HepG2 (cell line): ENCODE measurements at places on chromosomes 2 and 18. TPM values are rescaled to one million over a fixed set of nuclear protein-coding genes. Genes with fewer than 3 reads are reported as not detected.

- no peak for DNase-seq
These were observed 218.2 kb downstream of the NDUFA10 start for GRCh38 chr2:239806758-239807434.

GRCh38 chr18:32958746-32959145 is 185.9 kb upstream of the KLHL14 start:
- DNase-seq, result no peak

Gene KLHL29
- not detected in 2 replicates for total RNA-seq

DNA sequence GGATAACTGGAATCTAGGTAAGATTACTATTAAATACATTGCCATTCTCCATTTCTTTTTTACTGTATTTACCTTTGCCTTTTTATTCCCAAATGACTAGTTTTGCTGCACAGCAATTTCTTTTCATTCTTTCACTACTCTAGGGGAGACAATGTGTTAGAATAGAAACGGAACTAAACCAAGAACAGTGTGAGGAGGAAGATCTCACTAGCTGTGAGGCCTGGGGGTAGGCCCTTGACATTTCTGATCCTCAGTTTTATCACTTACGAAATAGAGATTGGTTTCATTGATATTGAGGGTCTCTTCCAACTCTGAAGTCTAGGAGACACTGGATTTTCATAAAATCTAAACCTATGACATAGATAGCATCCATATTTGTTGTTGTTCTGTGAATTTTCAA is 191.1 kb downstream of the IKZF2 start:
- DNase-seq, result no peak

Gene ATOH8
- 0.11 and 0.13 TPM in 2 replicates for total RNA-seq
